ENCODE measurements at places on chromosomes 5 and 9.
A peak's percentile ranks its signal among the peaks of the same experiment; 100 is the strongest.

GRCh38 chr9:34572628-34573027 lies 16.9 kb downstream of the CNTFR start:
- H3K4me3 ChIP-seq = no peak overlapping the region
- no peak overlapping the region for H3K27ac ChIP-seq
- peaks cover 28% of the 10 kb centered on the region for H3K27me3 ChIP-seq
- no peak for DNase-seq

DNA sequence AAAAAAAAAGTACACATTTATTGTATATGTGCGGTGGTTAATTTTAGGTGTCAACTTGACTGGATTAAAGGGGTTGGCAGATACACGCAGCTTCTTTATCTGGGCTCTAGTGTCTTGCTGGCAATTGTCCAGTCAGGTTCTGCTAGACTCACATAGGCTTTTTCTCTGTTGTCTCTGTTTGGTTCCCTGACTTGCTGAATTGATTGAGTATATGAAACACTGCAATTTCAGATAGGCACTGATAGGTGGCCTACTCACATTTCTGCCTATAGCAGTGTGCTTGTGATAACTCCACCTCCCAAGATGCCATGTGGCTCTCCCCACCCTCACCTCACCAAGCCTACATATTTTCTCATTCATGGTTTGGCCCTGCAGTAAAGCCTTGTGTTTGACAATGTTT lies 52.5 kb downstream of the AOPEP start:
- no peaks in the 10 kb centered on the region for H3K27me3 ChIP-seq
- no peak overlapping the region for H3K27ac ChIP-seq
- H3K4me3 ChIP-seq = no peak overlapping the region
- H3K4me1 ChIP-seq = peaks cover 7% of the 10 kb centered on the region

GRCh38 chr5:94661086-94661485 lies 42.6 kb downstream of the SLF1 start:
- no peak overlapping the region for H3K27ac ChIP-seq
- no peaks in the 10 kb centered on the region for H3K4me1 ChIP-seq
- no peak for DNase-seq
- peaks cover 58% of the 10 kb centered on the region for H3K36me3 ChIP-seq
- no peaks in the 10 kb centered on the region for H3K27me3 ChIP-seq
- no peak overlapping the region for H3K4me3 ChIP-seq

- no peaks in the 10 kb centered on the region for H3K27me3 ChIP-seq
- DNase-seq = no peak
- no peak overlapping the region for H3K4me3 ChIP-seq
- H3K4me1 ChIP-seq = no peaks in the 10 kb centered on the region
- H3K36me3 ChIP-seq = no peaks in the 10 kb centered on the region
Observed at GRCh38 chr5:36369219-36369690, 67.6 kb upstream of the RANBP3L start.

DNA sequence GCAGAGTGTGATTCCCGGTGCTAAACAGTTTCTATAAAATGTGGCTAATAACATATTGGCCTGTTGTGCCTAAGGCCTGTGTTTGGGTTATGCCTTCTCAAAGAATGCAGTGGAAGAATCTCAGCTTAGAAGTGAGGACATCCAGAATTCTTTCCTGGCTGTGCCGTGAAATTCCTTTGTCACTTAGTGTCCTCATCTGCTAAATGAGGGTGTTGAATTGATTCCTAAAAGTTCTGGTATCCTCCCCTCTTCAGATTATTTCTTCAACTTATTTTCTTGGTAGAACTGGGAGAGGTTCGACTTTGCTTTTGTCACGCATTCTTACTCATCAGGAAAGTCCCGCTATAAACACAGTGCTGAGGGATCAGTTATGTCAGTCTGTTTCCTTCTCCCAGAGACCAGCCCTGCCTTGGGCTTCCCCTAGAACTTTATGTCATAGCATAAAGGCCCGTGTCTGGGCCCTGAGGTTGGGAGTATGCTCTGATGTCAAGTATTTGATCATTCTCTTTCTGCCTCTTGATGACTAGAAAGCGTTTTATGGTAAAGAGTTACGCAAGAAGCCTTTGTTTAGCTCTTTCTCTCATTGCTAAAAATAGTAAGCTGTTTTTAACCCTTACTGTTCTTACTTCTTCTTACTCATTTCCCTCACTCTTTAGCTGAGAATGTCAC lies 29.5 kb downstream of the MTAP start:
- H3K27me3 ChIP-seq = no peaks in the 10 kb centered on the region
- H3K36me3 ChIP-seq = peaks cover 62% of the 10 kb centered on the region
- H3K4me3 ChIP-seq = peak overlapping the region; percentile 40

- peaks cover 3% of the 10 kb centered on the region for H3K4me1 ChIP-seq
- no peak for DNase-seq
Observed at GRCh38 chr5:81896764-81897163, 75.1 kb upstream of the ATG10 start.

DNA sequence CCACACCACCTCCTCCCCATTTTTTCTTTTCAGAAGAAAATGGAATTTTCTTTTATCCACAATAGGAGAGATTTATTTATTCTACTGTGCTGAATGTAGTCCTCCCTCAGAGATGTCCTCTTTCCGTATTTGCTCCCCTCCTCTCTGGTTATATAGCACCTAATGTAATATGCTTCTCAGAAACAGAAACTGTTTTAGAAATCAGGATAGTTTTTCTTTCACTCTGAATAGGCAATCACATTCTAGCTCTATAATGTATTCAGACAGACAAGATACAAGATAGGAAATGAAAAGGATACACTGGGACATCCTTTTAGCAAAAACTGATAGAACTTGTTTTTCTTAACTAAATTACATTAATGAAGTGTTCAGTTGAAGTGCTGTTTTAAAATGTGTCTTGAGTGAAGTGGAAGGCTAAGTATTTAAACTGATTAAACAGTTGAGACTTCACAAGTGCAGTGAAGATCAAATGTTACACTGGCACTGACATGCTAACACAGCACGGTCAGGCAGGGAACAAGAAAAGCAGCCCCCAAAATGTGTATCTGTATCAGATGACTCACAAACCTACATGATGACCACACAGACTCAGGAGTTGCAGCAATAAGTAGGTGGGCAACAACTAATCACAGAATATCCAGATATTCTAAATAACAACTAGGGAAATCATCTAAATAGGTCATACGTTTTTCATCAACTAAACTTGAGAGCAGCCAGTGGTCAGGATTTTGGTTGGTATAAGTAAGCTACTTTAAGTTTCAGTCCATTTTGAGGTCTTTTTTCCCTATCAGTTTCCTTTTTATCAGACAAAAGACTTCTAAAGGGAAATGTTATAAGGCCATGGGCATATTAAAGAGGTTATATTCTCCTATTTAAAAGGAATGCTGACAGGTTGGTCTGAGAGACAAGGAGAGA lies 260.4 kb downstream of the MLLT3 start:
- DNase-seq = no peak
- no peak overlapping the region for H3K4me3 ChIP-seq
- H3K36me3 ChIP-seq = no peaks in the 10 kb centered on the region
- no peak overlapping the region for H3K27ac ChIP-seq

DNA sequence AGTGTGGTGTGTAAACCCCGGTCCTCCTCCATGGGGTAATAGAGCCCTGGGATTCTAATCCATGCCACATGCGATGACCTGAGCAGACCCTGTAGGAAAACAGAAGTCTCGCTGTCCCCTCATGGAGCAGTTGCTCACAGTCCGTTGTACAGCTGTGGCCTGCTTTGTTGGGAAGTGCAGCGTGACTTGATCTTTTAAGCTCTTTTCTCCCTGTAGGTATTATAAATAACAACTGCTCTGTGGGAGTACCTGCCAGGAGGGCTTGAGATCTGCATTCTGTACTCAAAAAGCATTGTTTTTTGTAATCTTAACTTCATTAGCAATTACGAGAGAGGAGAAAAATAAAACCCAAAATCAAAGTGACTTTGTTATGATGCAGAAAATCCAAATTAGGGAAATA lies 17.3 kb downstream of the MEGF10 start:
- H3K4me3 ChIP-seq = no peak overlapping the region
- DNase-seq = no peak
- no peaks in the 10 kb centered on the region for H3K4me1 ChIP-seq
- no peak overlapping the region for H3K27ac ChIP-seq

Measured in activated B cell treated with CpG ODN at 0.5 μM for 24 hours (primary cell).